ENCODE measurements at places on chromosomes 7 and 10.

- DNase-seq: no peak
Observed at GRCh38 chr10:107163881-107164861, at the start of gene SORCS1. Gene SORCS1 (minus strand): TSS chr10:107164706.

DNA sequence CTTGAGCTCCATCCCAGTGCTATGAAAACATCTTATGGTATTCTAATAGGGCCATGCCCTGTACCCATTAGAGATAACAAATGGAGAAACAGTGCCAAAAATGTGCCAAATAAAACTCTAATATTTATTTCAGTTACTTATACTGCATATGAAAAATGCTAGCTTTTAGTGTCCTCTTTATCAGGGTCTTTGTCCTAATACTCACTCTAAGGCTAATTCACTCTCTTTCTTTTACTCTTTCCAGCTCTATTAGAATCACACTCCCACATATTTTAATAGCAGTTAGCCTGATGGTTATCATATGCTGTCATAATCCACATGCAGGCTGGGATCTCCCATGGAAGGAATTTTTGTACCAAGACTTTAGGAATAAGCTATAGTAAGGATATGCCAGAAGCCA lies 408.4 kb downstream of the ETV1 start:
- no peak for DNase-seq

GRCh38 chr7:131346885-131347592 lies 19.4 kb downstream of the MKLN1 start:
- DNase-seq: no peak

DNA sequence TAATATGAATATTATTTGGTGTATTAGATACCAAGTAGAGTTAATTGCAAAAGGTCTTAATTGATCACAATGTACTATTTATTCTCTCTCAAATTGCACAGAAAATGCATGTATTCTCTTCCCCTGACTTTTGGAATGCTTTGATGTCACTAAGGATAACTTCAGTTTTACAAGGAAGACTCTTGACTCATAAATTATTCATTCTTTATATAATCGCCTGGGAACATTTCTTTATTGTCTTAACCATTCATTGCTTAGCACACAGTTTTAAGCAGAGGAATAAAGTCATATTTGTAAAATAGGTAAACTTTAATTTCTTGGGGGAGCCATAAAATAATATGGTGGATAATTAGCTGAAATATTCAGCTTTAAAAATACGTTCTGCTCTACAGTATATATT lies 306.0 kb upstream of the TMEM229A start:
- no peak for DNase-seq

DNA sequence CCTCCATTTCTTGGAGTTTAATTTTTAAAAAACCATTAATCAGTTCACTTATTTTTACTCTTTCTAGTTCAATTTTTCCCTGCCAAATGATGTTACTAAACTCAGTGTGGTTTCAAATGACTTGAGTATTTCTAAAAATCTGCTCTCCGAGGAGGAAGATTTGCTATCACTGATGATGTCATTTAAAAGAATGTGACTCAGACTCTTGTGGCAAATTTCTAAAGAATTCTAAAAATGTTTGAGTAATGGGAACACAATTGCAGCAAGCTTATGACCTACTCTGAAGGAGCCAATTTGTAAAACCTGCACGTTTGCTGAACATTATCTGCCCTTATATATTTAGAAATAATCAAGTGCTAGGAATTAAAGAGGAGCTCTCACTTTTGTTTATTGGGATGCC lies 88.6 kb downstream of the SPAG6 start:
- no peak for DNase-seq

GRCh38 chr7:38017320-38017719 lies 96.9 kb downstream of the EPDR1 start:
- DNase-seq: no peak

- no peak for DNase-seq
Observed at GRCh38 chr10:112487964-112488363, 40.9 kb downstream of the VTI1A start.

DNA sequence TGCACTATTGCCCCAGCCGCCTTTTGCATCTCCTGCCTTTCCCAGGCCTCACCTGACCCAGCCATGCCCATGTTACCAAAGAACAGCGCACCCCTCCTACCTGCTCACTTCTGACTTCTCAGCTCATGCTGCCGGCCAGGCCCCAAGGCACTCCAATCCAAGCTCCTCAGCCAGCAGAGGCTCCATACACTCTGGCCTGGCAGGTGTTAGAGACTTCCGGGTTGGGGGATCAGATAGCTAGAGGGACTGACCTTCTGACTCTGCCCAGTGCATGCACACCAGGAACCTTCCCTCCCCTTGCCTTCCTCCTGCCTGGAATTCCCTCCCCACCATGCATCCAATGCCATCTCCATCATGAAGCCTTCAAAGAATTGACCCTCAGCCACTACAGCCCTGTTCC lies 56.2 kb upstream of the ZMIZ1 start:
- no peak for DNase-seq
